ENCODE measurements at places on chromosomes 1 and 21. TPM values are rescaled to one million over a fixed set of nuclear protein-coding genes. Genes with fewer than 3 reads are reported as not detected.

DNA sequence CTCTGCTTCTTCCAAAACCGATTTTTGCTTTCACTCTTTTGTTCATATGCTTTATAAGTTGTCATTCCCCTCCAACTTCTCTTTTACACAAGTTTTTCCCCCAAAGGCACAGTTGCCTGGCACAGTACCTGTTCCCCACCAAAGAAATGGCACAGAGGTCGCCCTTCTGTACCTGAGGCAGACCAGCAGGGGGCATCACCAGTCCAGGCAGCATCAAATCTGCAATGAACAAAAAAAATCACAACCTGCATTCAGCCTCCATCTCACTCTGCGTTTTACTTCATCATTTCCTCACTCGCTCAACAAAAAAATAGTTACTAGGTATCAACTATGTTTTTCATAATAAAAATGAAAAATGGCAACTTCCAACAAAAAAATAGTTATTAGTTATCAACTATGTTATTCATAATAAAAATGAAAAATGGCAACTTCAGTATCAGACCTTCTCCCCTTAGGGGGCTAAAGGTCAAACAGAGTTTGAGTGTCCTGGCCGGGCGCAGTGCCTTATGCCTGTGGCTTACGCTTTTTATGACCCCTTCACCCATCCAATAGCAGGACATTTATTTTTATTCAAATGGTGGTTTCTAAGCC lies 4.1 kb downstream of the EIF2D start:
- peak; percentile 41 for DNase-seq

GRCh38 chr1:44798481-44799365 lies 1.5 kb upstream of the PLK3 start:
- DNase-seq, result no peak

GRCh38 chr1:205074084-205074483 lies 10.2 kb downstream of the TMEM81 start:
- no peak for DNase-seq

GRCh38 chr1:219670426-219671149 lies 57.7 kb upstream of the ZC3H11B start:
- no peak for DNase-seq

DNA sequence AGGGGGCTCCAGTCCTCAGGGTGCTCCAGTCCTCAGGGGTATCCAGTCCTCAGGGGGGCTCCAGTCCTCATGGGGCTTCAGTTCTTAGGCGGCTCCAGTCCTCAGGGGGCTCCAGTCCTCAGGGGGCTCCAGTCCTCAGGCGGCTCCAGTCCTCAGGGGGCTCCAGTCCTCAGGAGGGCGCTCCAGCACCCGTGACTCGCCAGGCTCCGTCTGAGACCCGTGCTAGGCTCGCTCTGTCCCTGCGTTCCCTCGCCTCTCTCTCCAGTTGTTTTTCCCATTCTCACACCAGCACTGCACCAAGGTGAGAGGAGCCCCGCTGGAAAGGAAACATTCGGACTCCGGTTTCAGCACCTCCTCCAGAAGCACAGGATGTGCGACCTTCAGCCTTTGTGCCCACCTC lies 9.4 kb upstream of the OR2M2 start:
- no peak for DNase-seq

DNA sequence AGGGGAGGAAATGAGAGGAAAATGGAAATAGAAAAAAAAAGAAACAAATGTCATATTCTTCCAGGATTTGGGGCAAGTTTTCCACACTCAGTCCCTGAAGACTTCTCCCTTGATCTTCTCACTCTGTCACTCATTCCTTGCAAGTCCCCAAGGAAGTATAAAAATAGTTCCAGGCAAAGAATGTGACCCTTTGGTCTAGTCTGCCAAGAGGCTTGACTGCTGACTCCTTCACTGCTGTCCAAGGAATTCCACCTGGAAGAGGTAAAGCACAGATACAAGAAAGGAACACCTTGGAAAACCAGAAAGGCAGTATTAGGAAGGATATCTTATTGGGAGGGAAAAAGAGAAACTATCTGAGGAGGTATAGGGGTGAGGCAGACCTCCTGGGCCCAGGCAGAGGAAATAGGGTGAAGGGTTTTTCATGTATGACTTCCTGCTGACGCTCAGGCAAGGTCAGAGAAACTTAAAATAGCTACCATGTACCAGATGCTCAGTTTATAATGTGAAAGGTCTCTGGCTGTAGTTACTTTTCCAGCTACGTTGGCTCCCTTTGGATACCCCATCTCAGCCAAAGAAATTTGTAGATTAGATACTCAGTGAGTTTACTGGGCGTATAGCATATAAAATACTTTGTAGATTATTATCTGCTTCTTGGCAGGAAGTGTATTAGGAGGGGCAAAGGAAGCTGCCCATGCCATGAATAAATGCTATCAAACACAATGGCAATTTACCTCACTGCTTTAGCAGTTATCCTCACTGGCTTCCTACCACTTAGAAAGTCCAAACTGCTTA lies 2.0 kb upstream of the GJA5 start:
- DNase-seq, result no peak

- peak; percentile 89 for DNase-seq
These were observed 13.2 kb upstream of the CELA3B start for GRCh38 chr1:21963477-21964217.

GRCh38 chr1:87044840-87045239 lies 130.4 kb downstream of the HS2ST1 start:
- no peak for DNase-seq

- no peak for DNase-seq
These were observed 7.8 kb upstream of the B3GALT5 start for GRCh38 chr21:39604951-39605350.

- DNase-seq, result no peak
These were observed 11.1 kb upstream of the KCNE1 start for GRCh38 chr21:34523019-34523555.

GRCh38 chr1:85628791-85629531 lies 48.4 kb downstream of the CCN1 start:
- DNase-seq, result peak; percentile 61

GRCh38 chr1:92461364-92462097 lies 25.2 kb downstream of the GFI1 start:
- no peak for DNase-seq

DNA sequence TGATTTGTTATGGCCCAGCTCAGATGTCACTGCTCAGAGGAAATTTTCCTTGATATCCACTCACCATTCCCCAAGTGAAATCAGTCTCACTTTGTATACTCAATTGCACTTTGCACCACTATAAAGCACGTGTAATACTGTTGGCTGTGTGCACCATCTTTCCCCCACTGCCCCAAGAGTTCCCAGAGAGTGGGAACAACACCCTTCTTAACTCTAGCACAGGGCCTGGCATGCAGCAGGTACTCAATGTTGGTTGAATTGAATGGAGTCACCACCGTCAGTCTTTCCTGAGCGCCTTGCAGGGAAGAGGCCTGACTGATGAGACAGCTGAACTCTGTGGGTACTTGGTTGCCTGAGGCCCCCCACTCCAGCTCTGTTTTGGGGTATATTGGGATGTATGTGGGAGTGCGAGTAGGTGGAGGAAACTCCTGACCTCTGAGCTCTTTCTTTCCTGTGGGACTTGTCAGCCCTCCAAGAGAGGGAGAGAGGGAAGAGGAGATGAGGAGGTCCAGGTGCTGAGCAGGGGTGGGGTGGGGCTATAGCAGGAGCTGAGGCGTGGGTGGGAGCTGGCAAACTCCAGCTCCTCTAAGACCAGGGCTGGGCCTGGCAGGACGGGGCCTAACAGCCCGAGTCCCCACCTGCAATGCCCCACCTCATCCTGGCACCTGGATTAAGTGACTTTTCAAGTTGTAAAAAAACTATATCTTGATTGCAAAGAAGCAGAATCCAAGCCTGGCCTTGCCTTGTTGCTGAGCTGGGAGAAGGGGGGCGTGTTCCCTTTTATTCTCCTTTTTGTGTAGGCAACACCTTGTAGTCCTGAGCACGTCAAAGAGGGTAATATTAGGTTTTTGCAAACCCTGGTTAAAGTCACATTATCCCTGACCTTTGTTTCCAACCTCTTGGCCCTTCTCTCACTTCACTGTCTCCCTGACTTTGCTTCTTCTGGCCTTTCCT lies 19.4 kb upstream of the WASF2 start:
- no peak for DNase-seq

- DNase-seq, result no peak
These were observed 7.0 kb upstream of the VASH2 start for GRCh38 chr1:212943393-212943710.

DNA sequence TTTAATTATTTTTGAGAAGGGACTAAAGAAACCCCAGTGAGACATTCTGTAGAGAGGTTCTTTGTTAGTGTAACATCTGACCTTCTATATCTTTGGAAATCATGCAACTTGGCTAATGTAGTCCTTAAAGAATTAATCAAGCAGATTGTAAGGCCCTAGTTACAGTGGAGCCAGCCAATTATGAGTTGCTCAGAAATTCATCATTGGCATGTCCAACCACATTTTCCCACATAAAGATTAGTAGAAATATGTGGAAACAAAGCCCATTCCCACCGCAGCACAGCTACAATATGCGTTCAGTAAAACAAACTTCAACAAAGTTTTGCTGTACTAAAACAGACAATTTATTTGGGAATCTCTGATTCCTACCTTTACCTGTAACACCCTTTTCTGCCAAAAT lies 27.8 kb downstream of the WNT2B start:
- DNase-seq, result no peak

DNA sequence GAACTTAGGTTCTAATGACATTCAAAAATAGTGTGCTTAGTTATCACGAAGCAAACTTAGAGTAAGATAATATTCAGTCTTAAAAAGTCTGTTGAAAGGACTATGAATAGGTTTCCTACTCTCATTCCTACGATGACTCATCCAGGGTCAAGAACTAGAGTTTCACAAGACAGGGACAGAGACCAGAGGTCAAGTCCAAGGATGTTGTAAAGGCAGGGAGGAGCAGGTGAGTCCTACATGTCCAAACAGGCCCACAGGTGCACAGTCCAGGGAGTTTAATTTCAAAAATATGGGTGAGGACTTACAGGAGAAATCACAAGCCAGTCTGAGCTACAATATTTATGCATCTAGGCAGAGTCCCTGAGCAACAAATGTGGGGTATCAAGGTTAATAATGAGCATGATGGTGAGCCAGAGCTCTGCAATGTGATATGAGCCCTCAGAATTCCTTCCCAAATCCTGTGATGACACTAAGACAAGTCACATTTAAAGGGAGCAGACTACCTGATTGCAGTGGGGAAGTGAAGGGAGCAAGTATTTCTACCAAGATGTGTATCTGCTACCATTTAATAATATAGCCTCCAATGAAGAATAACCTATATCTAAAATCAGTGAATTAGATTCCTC lies 100.0 kb upstream of the NRIP1 start:
- no peak for DNase-seq

- no peak for DNase-seq
These were observed 29.2 kb downstream of the IGSF5 start for GRCh38 chr21:39774227-39774626.

DNA sequence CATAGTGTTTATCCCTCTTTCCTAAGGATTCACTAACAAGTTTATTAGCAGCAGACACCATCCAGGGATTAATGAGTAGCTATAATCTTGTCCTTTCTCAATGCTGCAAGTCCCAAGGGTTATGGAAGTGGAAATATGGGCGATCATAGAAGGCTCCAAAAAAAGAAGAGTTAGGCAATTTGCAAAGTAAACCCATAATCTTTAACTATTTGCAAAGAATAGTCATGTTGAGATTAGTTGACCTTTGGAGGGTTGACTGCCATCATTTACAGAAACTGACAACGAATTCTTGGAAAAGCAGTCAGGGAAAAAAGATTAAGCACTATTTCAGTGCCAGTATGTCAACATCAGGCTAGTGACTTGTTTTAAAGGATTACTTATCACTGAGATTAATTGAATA lies 169.9 kb downstream of the KCNT2 start:
- no peak for DNase-seq

- DNase-seq, result no peak
These were observed 83.9 kb downstream of the ST6GALNAC5 start for GRCh38 chr1:76951153-76951552.

DNA sequence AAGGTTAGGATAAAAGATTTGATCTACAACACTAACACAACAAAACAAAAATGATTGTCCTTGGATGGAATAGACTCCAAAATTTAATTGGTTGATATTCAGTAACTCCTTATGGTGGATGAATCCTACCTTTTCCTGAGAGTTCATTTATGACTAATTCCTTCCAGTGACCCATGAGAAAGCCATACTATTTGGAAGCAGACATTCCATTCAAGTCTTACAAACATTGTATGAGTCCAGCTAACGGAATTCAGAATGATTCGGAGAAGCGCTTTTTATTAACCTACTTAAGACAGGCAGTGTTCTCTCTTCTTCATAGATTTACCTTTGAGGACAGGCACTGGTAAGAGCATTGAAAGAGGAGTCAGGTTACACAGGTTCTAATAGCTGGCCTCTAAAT lies 155.6 kb upstream of the ZNF648 start:
- no peak for DNase-seq

DNA sequence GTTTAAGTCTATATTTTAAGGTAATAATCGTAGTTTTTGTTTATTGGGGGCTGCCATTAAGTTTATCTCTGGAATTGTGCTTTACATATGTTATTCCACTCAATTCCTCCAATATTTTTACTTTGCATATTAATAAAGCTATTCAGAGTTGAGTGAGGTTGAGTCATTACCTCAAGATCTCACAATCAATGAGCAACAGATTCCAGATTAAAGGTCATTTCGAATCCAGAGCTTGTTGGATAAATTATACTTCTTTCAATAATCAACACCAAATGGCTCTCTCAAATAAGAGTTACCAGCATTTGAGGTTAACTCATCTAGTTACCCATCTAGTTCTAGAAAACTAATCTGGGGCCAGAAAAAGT lies 16.7 kb downstream of the RGS4 start:
- DNase-seq, result no peak

- no peak for DNase-seq
These were observed 75.2 kb upstream of the AK4 start for GRCh38 chr1:65072845-65073244.

GRCh38 chr1:64184003-64184440 lies 19.4 kb upstream of the UBE2U start:
- DNase-seq, result no peak

DNA sequence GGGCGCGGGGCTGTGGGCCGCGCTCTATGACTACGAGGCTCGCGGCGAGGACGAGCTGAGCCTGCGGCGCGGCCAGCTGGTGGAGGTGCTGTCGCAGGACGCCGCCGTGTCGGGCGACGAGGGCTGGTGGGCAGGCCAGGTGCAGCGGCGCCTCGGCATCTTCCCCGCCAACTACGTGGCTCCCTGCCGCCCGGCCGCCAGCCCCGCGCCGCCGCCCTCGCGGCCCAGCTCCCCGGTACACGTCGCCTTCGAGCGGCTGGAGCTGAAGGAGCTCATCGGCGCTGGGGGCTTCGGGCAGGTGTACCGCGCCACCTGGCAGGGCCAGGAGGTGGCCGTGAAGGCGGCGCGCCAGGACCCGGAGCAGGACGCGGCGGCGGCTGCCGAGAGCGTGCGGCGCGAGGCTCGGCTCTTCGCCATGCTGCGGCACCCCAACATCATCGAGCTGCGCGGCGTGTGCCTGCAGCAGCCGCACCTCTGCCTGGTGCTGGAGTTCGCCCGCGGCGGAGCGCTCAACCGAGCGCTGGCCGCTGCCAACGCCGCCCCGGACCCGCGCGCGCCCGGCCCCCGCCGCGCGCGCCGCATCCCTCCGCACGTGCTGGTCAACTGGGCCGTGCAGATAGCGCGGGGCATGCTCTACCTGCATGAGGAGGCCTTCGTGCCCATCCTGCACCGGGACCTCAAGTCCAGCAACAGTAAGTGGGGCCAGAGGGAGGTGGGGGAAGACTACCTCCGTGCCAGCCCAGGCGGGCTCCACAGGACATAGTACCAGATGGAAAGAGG lies 808 bp downstream of the MAP3K21 start:
- peak; percentile 50 for DNase-seq

VANGL2 gene
- 57.7 TPM for total RNA-seq

EEIG2 gene
- total RNA-seq, result 16.9 TPM

XPR1 gene
- total RNA-seq, result 34.1 TPM

SYTL1 gene
- total RNA-seq, result 13.0 TPM

RGS13 gene
- total RNA-seq, result not detected

MIXL1 gene
- 4.7 TPM for total RNA-seq

RASSF5 gene
- 0.50 TPM for total RNA-seq

PTPRU gene
- total RNA-seq, result 45.5 TPM

PDZK1IP1 gene
- total RNA-seq, result not detected
